ENCODE measurements at places on chromosomes 7 and 10.

- DNase-seq, result no peak
Observed at GRCh38 chr7:70406950-70407209, 725.1 kb upstream of the GALNT17 start.

GRCh38 chr10:121340271-121340831 lies 257.9 kb downstream of the FGFR2 start:
- no peak for DNase-seq

- DNase-seq, result no peak
Observed at GRCh38 chr7:24665564-24666294, 91.5 kb downstream of the GSDME start.

- DNase-seq, result no peak
Observed at GRCh38 chr10:105982735-105983134, 1181.8 kb downstream of the SORCS1 start.

GRCh38 chr7:20795881-20796280 lies 9.2 kb upstream of the SP8 start:
- no peak for DNase-seq

GRCh38 chr7:368651-369475 lies 78.9 kb downstream of the FOXL3 start:
- DNase-seq, result no peak

- DNase-seq, result no peak
Observed at GRCh38 chr7:50372923-50373322, 68.4 kb downstream of the IKZF1 start.

DNA sequence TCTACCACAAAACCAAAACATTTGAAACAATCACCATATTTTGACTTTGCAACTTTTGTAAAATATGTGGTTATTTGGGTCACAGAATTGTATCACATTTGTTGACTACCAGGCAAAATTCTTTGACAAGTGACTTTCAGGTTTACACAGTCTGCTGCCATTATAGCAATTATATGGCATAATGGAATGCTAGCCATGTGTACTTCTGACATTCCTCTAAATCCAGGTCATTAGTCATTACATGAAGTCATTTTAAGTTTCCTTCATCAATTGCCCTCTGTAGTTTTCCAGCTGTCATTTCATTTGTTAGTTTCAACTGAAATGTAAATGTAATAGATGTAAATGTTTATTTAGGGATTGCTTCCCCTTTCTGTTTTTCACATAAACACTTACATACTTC lies 137.5 kb downstream of the IMMP2L start:
- DNase-seq, result no peak

- no peak for DNase-seq
Observed at GRCh38 chr7:16739863-16740622, 13.5 kb upstream of the TSPAN13 start.

All from SW 1271 (cell line).